Right renal cortex interstitium (tissue), 3 donors: ENCODE measurements at places on chromosomes 13 and 19. TPM values are rescaled to one million over a fixed set of nuclear protein-coding genes. Genes with fewer than 3 reads are reported as not detected.

Gene KCTD4
- 0.61 TPM for polyA plus RNA-seq

Gene GAPDHS
- polyA plus RNA-seq: not detected

Gene SAE1
- polyA plus RNA-seq: 131 TPM

Gene CFAP97D2
- polyA plus RNA-seq: not detected

Gene RPL36
- polyA plus RNA-seq: 586 TPM

Gene SERPINE3
- polyA plus RNA-seq: 0.20 TPM

Gene TJP3
- polyA plus RNA-seq: 9.1 TPM

Gene NLRP7
- polyA plus RNA-seq: not detected

DNA sequence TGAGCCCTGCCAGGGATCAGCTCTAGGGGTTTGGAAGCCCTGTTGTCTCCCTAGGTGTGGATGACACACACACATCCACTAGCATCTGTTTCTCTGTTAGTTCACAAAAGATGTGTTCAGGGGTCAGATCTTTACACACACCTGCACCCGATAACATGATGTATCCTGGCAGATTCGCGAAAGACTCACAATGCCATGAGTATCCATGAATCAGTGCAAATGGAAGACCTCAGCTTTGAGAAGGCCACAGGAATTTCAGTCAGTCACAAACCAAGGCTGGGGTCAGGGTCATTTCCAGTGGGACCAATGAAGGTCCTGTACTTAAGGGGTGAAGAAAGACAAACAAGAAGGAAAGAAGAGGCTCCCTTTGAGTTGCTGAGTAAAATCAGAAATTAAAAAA is 898.2 kb downstream of the UQCRFS1 start:
- DNase-seq: no peak

GRCh38 chr13:94210816-94211215 is 268.7 kb downstream of the DCT start:
- no peak for DNase-seq

DNA sequence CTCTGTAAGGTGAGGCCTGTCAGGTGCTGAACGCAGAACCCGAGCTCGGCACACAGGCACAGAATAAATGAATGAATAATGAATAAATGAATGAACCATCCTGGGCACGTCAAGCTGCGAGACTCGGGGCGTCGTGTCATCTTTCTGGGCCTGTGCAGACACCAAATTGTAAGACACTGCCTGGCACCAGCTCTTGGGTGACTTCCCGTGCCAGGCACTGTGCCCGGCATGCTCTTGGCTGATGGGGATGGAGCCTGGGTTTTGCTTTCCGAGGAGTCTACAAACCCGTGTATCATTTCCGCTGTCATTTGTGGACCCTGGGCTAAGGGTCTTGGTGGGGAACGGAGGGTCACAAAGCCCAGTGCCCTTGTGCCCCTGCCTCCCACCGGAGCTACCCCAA is 43.9 kb downstream of the CELF5 start:
- DNase-seq: no peak

DNA sequence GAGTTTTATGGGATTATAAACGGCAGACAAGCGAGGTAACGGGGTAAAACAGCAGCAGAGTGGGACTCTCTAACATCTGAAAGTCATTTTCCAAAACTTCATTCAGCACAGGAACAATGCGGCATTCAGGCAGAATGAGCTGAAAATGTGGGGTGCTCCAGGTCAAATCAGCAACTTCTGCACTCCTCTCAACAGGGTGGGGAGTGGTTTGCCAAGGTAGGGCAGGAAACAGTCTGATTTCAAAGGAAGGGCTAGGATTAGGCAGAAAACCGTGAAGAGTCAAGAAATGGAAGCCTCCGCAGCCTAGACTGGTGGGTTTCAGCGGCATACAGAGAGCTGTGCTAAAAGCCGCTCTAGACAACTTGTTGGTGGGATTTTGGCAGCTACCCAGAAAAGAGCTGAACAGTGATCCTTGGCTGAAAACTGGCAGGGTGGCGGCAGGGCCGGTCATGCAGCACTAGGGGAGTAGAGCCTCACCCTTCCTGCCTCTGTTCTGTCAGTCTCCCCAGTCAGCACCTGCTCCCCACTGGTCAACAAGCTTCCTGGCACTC is 154.2 kb upstream of the KLF12 start:
- no peak for DNase-seq

DNA sequence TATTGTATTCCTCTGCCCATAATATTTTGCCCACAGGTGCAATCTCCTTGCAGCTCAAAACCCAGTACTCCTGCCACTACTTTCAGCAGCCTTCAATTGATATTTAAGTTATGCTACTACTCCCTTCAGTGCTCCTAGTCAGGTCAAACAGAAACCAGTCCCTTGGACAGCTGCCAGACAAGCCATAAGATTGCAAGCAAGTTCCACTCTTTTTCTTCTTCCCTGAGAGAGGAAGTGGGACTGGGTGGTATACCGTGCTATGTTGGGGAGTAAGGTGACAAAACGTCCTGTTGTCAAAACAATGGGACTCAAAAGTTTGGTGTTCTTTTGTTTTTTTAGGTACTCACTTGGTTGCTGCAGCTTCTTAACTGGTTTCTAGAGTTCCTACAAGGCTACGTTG is 63.1 kb upstream of the FRY start:
- no peak for DNase-seq

DNA sequence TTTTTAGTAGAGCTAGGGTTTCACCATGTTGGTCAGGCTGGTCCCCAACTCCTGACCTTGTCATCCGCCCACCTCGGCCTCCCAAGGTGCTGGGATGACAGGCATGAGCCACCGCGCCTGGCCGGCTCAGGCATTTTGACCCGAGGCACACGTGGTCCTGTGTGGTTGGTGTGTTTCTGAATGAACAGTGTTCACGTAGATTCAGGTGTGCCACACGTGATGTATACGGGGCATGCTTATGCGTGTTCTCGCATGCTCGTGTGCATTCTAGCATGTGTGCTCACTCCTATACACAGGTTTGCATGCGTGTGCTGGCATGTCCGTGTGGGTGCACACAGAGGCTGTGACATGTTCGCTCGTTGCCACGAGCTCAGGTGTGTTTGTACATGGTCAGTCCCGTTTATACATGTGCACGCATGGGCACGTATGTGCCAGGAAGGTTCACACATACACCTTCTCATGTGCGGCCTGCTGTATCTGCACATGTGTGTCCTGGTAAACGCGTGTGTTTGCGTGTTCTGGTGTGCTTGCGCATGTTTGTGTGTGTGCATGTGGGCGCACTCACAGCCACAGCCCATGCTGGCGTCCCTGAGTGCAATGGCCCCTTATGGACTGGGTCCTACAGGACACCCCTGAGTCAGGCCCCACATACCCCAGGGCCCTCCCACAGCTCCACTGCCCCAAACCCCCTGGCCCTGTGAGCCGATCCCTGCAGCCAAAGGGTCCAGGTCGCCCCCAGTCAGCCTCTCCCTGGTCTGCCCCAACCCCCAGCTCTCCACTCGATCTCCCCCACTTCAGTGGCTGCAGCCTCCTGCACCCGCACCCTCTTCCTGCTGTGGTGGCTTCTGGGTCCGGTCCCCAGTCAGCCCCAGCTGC is 20.6 kb upstream of the TCF3 start:
- no peak for DNase-seq

GRCh38 chr19:44735011-44735410 is 13.5 kb upstream of the BCL3 start:
- no peak for DNase-seq

GRCh38 chr13:41641429-41641828 is 184.1 kb downstream of the RGCC start:
- DNase-seq: no peak

DNA sequence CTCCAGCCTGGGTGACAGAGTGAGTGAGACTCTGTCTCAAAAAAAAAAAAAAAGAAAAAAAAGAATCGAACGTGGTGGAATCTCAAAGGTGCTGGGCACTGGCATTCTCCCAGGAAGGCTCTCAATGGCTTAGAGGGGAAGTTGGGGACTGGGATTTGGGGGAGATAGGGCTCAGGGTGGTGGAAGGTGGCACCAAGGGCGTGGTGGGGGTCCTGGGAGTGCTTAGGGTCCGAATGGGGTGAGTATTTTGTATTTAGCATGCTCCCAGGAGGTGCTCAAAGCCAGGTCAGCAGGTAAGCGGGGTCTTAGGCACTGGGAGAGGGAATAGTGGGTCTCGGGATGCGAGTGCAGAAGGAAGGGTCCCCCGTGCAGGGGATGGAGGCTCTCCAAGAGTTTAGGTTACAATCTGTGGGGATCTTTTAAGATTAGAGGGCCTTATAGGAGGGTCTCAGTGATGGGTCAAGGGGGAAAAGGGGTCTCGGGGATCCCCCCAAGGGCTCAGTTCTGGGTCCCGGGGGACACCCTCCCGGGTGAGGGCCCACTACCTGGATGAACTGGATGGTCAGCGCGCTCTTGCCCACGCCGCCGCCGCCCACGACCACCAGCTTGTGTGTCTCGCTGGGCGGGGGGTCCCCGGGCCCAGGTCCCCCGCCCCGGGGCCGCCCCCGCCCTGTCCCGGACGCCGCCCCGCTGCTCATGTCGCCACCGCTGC is 386 bp downstream of the RRAS start:
- no peak for DNase-seq

DNA sequence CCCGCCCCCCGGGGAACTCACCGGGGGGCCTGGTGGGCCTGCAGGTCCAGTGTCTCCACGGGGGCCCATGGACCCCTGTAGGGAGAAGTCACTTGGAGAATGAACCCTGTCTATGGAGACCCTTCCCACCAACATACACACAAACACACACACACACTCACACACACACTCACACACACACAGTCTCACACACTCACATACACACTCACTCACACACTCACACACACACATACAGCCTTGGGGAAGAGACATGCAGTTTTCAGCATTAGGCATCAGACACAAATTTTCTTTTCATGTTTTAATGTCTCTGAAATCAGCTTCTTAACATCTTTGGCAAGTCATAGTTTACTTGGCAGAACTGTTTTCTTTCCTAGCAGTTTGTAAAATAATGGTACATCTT is 31.0 kb upstream of the OLFM2 start:
- DNase-seq: no peak

GRCh38 chr13:35716186-35716585 is 239.7 kb upstream of the MAB21L1 start:
- no peak for DNase-seq
